Stimulated activated CD8-positive, alpha-beta memory T cell treated with anti-CD3 and anti-CD28 coated beads, Interleukin-4, amount 100 ng/mL, for 4 hours (primary cell): ENCODE measurements at places on chromosomes 12 and 14.

DNA sequence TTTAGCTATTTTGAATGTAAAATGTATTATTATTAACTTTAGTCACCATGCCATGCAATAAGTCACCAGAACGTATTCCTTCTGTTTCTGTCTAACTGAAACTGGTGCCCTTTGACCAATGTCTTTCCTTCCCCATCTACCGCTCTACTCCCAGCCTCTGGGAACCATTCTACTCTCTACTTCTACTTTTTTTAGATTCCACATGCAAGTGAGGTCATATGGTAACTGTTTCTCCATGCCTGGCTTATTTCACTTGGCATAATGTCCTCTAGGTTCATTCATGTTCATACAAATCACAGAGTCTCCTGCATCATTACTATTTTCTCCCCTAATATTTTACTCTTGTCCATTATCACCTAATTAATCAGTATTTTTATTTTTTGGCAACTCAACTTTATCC is 160.1 kb downstream of the TMX1 start:
- no peak for DNase-seq

DNA sequence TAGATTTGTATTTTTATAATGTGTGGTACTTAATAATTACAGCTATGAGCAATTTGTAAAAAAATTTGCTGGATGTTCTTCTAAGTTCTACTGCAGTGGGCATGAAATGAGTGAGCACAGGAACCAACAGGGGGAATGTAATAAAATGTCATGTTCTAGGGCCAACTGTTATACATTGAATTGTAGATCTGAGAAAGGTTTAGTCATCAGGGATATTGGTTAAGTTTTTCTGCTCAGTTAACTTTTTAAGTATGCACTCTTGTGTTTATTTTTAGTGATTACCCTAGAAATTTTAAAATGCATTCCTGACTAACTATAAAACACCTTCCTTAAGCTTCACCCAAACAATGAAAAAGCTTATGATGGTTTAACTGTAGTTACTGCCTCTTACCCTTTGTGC is 101.8 kb downstream of the CAND1 start:
- DNase-seq, result no peak

DNA sequence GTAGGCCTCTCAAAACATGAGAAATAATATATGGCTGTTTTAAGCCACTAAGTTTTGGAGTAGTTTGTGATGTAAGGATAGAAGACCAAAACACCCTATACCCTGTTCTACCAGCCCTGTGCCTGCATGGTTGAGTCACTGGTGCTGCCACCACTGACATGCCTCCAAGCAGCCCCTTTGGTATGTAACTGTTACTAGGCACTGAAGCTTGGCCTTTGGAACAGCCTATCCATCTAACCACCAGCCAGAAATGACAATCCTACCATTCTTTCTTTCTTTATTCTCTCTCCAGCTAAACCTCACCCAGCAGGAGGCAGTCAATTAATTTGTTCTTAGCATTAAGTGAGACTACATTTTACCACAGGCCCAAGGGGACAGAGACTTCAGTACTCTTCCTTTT is 240.3 kb downstream of the MSRB3 start:
- no peak for DNase-seq

DNA sequence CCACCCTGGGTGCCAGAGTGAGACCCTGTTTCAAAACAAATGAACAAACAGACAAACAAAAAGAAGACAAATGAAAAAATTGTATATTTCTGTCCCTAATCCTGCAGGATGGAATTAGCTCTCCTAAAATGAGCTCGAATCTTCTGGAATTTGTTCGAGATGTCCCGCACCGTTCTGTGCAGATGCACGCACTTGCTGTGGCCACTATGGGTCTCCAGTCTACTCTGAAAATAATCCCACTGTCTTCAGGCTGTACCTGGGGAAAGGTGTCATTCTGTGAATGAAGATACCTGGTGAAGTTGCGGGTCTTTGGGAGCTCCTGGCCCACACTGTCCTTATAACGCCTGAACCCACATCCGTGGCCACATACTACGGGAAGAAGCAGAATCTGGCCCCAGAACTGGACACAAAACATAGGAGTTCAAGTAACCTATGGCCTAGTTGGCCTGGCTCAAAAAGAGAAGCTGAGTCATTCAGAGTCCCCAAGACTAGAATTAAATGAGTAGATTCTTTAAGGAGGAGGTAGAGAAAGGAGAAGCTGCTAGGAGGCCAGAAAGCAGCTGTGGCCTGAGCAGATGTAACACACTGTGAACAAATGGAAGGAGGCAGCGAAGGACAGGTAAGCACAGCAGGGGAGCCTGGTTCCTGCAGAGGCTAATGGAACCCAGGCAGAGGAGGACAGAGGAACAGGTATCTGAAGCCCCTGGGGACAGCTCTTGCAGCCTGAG is 108.6 kb downstream of the FOXN3 start:
- DNase-seq, result no peak

DNA sequence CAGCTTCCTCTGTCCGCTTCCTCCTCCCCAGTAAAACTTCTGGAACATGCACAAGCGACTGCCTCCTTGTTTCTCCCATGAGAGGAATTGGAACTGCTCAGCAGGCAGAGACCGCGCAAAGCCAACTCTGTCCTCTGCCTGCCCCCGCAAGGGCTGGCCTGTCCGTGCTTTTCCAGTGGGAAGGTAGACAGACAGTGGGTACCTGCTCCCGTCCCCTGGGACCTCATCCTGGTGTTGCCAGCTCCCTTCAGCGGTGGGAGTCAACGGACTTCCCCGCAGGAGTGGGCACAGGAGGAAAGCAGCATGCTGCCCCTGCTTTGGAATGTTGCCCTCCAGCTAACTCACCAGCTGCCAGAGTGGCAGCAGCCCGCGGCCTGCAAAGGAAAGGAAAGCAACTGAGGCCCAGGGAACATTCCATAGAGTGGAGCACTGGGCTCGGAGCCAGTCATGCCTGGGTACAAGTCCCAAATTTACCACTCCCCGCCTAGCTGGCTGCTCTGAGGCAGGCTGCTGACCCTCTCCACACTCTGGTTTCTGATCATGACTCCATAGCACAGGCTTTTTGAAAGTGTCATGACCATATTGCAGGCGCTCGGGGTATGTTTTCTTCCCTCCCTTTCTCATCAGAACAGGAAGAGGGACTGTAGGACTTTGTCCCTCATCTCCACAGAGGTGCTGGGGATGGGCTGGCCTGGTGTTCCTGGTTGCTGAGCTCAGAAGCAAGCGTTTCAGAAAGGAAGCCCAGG is 89.2 kb upstream of the CLMN start:
- no peak for DNase-seq

DNA sequence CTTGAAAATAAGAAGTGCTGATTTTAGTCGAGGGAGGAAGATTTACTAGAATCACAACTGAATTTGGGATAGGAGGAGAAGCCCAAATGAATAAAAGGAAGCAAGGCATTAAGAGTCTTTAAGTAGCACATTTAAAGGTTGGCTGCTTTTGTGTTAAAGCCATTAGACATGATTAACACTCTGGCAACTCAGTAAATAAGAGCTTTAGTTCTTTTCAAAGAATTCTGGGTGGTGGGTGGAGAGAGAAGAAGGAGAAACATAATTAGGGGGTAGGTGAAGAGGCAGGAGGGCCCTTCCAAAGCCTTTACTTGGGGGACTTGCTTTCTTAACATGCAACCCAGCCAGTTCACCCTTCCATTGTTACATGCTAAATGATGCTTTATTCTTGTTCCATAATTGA is 284.6 kb upstream of the SEL1L start:
- DNase-seq, result no peak

DNA sequence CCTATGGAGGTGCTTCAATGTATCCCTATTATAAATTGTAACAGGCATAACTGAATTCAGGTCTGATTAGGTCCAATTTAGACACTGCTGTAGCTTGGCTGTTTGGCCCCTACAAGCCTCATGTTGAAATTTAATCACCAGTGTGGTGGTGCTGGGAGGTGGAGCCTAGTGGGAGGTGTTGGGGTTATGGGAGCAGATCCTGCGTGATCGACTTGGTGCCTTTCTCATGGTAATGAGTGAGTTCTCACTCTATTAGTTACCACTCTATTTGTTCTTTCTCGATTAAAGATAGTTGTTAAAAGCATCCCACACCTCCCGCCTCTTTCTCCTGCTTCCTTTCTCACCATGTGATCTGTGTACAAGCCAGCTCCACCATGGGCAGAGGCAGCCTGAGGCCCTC is 122.1 kb downstream of the FOXA1 start:
- DNase-seq, result no peak

DNA sequence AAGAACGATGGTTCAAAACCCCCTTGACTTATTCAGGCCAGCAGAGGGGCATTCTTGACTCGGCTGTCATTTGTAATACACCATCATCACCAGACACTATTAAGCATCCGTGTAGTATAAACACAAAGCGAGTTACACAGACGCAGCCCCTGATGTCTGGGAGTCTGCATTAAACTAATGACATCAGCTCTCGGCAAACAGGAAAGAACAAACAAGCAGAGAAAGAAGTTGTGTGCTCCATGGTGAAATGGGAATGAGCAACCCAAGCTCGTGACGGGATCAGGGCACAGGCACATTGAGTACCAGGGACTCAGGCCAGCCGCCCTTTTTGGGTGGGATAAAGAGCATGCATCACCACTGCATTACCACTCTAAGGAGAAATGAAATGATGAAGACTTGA is 460.1 kb downstream of the MED13L start:
- no peak for DNase-seq

DNA sequence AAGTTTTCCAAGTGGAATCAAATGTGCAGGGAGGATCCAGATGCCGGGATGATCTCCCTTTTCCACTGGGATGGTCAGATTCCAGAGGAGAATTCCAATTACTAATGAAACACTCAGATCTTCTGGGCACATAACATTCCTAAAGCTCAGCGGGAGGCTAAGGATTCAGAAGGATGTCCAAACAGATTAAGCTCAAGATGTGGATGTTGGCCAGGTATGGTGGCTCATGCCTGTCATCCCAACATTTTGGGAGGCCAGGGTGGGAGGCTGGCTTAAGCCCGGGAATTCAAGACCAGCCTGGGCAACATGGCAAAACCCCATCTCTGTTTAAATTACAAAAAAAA is 62.0 kb upstream of the PNMA1 start:
- no peak for DNase-seq

- no peak for DNase-seq
These were observed 169.5 kb upstream of the RTL1 start for GRCh38 chr14:101072945-101073597.

DNA sequence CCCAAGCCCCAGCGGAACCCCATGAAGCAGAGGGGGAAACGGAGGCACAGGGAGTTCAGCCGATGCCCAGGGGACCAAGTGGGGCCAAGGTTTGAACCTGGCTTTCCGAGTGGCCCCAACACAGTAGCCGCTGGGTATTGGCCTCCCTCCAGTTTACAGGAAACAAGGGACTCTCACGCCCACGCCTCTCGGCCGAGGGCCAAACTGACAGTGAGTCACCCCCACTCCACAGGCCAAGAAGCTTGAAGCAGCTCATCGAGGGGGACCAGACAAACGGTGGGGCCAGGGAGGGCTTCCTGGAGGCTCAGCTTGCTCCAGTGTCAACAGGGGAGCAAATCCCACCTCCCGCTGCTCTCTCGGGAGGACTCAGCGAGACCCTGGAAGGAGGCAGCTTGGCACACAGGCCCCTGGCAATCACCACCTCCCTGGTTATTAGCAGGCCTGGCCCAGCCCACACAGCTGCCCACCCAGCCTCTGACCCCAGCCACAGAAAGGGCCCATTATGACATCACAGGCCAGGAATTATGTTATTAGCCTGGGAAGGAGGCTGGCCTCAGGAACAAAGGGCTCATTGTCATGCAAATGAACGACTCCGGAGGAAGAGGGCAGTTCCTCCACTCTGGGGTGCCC is 54.6 kb downstream of the NCOR2 start:
- no peak for DNase-seq

GRCh38 chr12:107042801-107043200 is 50.5 kb downstream of the CRY1 start:
- DNase-seq, result no peak

DNA sequence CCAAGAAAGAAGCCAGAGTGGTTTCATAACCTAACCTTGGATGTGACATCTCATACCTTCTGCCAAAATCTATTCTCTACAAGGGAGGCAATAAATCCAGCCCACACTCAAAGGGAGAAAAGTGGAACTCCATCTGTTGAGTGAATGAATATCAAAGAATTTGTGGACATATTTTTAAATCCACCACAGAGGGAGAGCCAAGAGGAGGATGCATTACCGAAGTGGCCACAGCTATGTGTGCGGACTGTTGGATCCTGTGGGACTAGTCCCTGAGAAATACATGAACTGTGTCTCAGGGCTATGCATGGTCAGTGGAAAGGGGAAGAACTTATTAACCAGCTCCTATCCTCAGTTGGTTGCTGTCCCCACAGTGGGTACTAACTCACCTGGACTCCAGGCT is 273.9 kb downstream of the NUAK1 start:
- no peak for DNase-seq

GRCh38 chr12:50517421-50518048 is 12.8 kb downstream of the DIP2B start:
- no peak for DNase-seq

- no peak for DNase-seq
These were observed 5.0 kb downstream of the SERPINA9 start for GRCh38 chr14:94471045-94471444.

- no peak for DNase-seq
These were observed 378.7 kb downstream of the PRKD1 start for GRCh38 chr14:29548948-29549370.

GRCh38 chr14:79742142-79742541 is 469.2 kb downstream of the DIO2 start:
- no peak for DNase-seq

- no peak for DNase-seq
These were observed 42.4 kb downstream of the FAM186A start for GRCh38 chr12:50353869-50354593.

GRCh38 chr14:74475678-74476077 is 17.4 kb downstream of the NPC2 start:
- DNase-seq, result no peak

- no peak for DNase-seq
These were observed 41.4 kb downstream of the PTPRQ start for GRCh38 chr12:80485222-80485987.

GRCh38 chr12:75959506-75959905 is 72.1 kb downstream of the PHLDA1 start:
- no peak for DNase-seq

GRCh38 chr12:29711381-29711780 is 72.4 kb downstream of the TMTC1 start:
- no peak for DNase-seq

GRCh38 chr12:125093681-125094330 is 28.6 kb downstream of the AACS start:
- no peak for DNase-seq

GRCh38 chr14:90291699-90292098 is 35.3 kb downstream of the PSMC1 start:
- no peak for DNase-seq

DNA sequence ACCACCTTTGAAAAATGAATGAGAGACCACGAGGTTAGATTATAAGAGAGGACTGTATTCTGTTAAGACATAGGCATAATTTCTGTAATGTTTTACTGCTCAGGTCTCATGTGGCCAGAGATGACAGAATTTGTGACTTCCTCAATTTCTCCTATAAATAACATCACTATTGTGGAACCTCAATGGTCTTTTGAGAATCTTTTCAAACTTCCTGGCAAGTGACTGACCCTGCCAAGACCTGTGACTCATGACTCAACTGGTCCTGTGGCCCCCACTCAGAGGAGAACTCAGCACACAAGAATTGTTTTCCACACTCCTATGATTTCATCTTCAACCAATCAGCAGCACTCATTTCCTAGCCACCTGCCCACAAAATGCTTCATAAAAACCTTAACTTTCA is 508.2 kb upstream of the ATP2B1 start:
- DNase-seq, result no peak
